Vein endothelial cell (primary cell): ENCODE measurements at places on chromosomes 7 and 10. TPM values are rescaled to one million over a fixed set of nuclear protein-coding genes. Genes with fewer than 3 reads are reported as not detected.

Gene KCNH2
- total RNA-seq, result under 0.01 TPM in 1 of 2 replicates, not detected in the other

Gene SPDYE8
- not detected in 2 replicates for total RNA-seq

Gene PAX4
- total RNA-seq, result not detected in 2 replicates

Gene HKDC1
- total RNA-seq, result not detected in 2 replicates

Gene ABLIM1
- 198 and 282 TPM in 2 replicates for total RNA-seq

Gene NUB1
- 30.1 and 37.4 TPM in 2 replicates for total RNA-seq

Gene DDX56
- total RNA-seq, result 61.7 and 69.9 TPM in 2 replicates

Gene CDNF
- total RNA-seq, result 0.86 and 1.6 TPM in 2 replicates

Gene POU6F2
- total RNA-seq, result not detected in 2 replicates

Gene NRP1
- total RNA-seq, result 219 and 351 TPM in 2 replicates

Gene ETV1
- 8.8 and 15.1 TPM in 2 replicates for total RNA-seq

Gene SFXN3
- 77.7 and 123 TPM in 2 replicates for total RNA-seq

Gene STAMBPL1
- total RNA-seq, result 1.2 and 4.6 TPM in 2 replicates

Gene SHLD2
- 25.2 and 30.5 TPM in 2 replicates for total RNA-seq

Gene MEIG1
- not detected in 2 replicates for total RNA-seq

Gene ZPBP
- not detected in 2 replicates for total RNA-seq

Gene ACTL6B
- total RNA-seq, result not detected in 2 replicates

Gene TMEM196
- not detected in 2 replicates for total RNA-seq

Gene ABCB4
- total RNA-seq, result not detected in 2 replicates

Gene SPDYE1
- total RNA-seq, result not detected in 2 replicates

Gene RBP4
- total RNA-seq, result not detected in 2 replicates

Gene PIP
- not detected in 2 replicates for total RNA-seq

Gene MMRN2
- 262 and 371 TPM in 2 replicates for total RNA-seq

Gene CFAP58
- 0.33 and 0.76 TPM in 2 replicates for total RNA-seq

Gene PILRA
- 0.38 and 0.65 TPM in 2 replicates for total RNA-seq

Gene CYP3A5
- total RNA-seq, result not detected in 2 replicates

Gene PALD1
- 125 and 130 TPM in 2 replicates for total RNA-seq

Gene ANLN
- 56.8 and 111 TPM in 2 replicates for total RNA-seq

Gene CXCL12
- total RNA-seq, result 6.5 and 25.6 TPM in 2 replicates

Gene IDI2
- total RNA-seq, result not detected in 2 replicates

Gene GNAT3
- total RNA-seq, result not detected in 2 replicates

Gene ACBD7
- total RNA-seq, result 0.65 and 1.9 TPM in 2 replicates

Gene SMKR1
- 0.33 TPM in 1 of 2 replicates, not detected in the other for total RNA-seq

Gene SUN3
- not detected in 2 replicates for total RNA-seq

Gene DDC
- not detected in 2 replicates for total RNA-seq

Gene CYP26C1
- total RNA-seq, result 1.3 and 2.5 TPM in 2 replicates

Gene LHPP
- total RNA-seq, result 3.5 and 4.2 TPM in 2 replicates

Gene GDF2
- not detected in 2 replicates for total RNA-seq

Gene TFPI2
- total RNA-seq, result 86.2 and 95.5 TPM in 2 replicates

Gene PDLIM1
- 63.7 and 109 TPM in 2 replicates for total RNA-seq

Gene VPS41
- total RNA-seq, result 40.8 and 67.3 TPM in 2 replicates

Gene WIPF3
- 0.10 TPM in 1 of 2 replicates, not detected in the other for total RNA-seq

Gene UPK3B
- total RNA-seq, result not detected in 2 replicates

Gene ZNF22
- 40.5 and 42.1 TPM in 2 replicates for total RNA-seq

Gene CCT6A
- 212 and 247 TPM in 2 replicates for total RNA-seq
